Mesothelial cell of epicardium (in vitro differentiated cells): ENCODE measurements at places on chromosomes 2 and 18. TPM values are rescaled to one million over a fixed set of nuclear protein-coding genes. Genes with fewer than 3 reads are reported as not detected.

Gene C2orf66
- total RNA-seq: 0.18 to 0.44 TPM (median 0.27 TPM) in 3 replicates

Gene TTC31
- total RNA-seq: 26.1 to 27.3 TPM (median 26.1 TPM) in 3 replicates

Gene UGT1A8
- not detected in 3 replicates for total RNA-seq

Gene TMEM163
- 0.29 to 0.47 TPM in 2 of 3 replicates, not detected in the other for total RNA-seq

Gene BOK
- 33.0 to 37.2 TPM (median 36.0 TPM) in 3 replicates for total RNA-seq
